Bladder microvascular endothelial cell (primary cell): ENCODE measurements at places on chromosomes 11 and 22. TPM values are rescaled to one million over a fixed set of nuclear protein-coding genes. Genes with fewer than 3 reads are reported as not detected.

SIK3 gene
- total RNA-seq = 6.0 and 18.0 TPM in 2 replicates

OR10A5 gene
- not detected in 2 replicates for total RNA-seq

STK33 gene
- total RNA-seq = 0.49 and 0.88 TPM in 2 replicates

SDHD gene
- 137 and 142 TPM in 2 replicates for total RNA-seq

GNAZ gene
- total RNA-seq = 0.32 and 0.57 TPM in 2 replicates

ZNF143 gene
- 21.7 and 37.8 TPM in 2 replicates for total RNA-seq

SYT13 gene
- total RNA-seq = 0.06 TPM in 1 of 2 replicates, not detected in the other

APOL1 gene
- total RNA-seq = 54.8 and 58.3 TPM in 2 replicates

IGLL5 gene
- not detected in 2 replicates for total RNA-seq

TEX12 gene
- total RNA-seq = not detected in 2 replicates

SAA4 gene
- total RNA-seq = not detected in 2 replicates

TMPRSS6 gene
- total RNA-seq = not detected in 2 replicates

FXYD2 gene
- total RNA-seq = 0.31 and 0.32 TPM in 2 replicates

NCF4 gene
- not detected in 2 replicates for total RNA-seq

GGT5 gene
- total RNA-seq = 2.8 and 4.0 TPM in 2 replicates

SLN gene
- total RNA-seq = not detected in 2 replicates

OR8K5 gene
- not detected in 2 replicates for total RNA-seq

OR8G1 gene
- total RNA-seq = not detected in 2 replicates

POU2AF1 gene
- total RNA-seq = not detected in 2 replicates

ACRV1 gene
- total RNA-seq = not detected in 2 replicates

PRG3 gene
- not detected in 2 replicates for total RNA-seq

CASP12 gene
- total RNA-seq = 3.7 and 7.4 TPM in 2 replicates

KCNJ1 gene
- total RNA-seq = under 0.01 and 0.06 TPM in 2 replicates

PHOX2A gene
- not detected in 2 replicates for total RNA-seq

PTPN5 gene
- total RNA-seq = not detected in 2 replicates

MAP6 gene
- 0.06 and 0.32 TPM in 2 replicates for total RNA-seq

RAG2 gene
- total RNA-seq = not detected in 2 replicates

CCDC89 gene
- 0.13 and 0.32 TPM in 2 replicates for total RNA-seq

C11orf16 gene
- total RNA-seq = not detected in 2 replicates

C11orf91 gene
- total RNA-seq = not detected in 2 replicates

PHETA2 gene
- 14.4 and 28.8 TPM in 2 replicates for total RNA-seq

OR5W2 gene
- total RNA-seq = not detected in 2 replicates

KIF18A gene
- 10.4 and 11.8 TPM in 2 replicates for total RNA-seq

CD3G gene
- total RNA-seq = not detected in 2 replicates

IL17RA gene
- total RNA-seq = 4.8 and 5.2 TPM in 2 replicates

TRIM34 gene
- 10.0 and 14.7 TPM in 2 replicates for total RNA-seq

FAM83F gene
- under 0.01 TPM in 1 of 2 replicates, not detected in the other for total RNA-seq

MISFA gene
- under 0.01 and 0.82 TPM in 2 replicates for total RNA-seq

GAL gene
- total RNA-seq = 0.19 TPM in 1 of 2 replicates, not detected in the other

PLEKHA7 gene
- total RNA-seq = 0.32 and 9.8 TPM in 2 replicates

LARGE2 gene
- not detected in 2 replicates for total RNA-seq

KRTAP5-7 gene
- total RNA-seq = 0.16 TPM in 1 of 2 replicates, not detected in the other

DTX4 gene
- total RNA-seq = 0.32 and 68.3 TPM in 2 replicates

WT1 gene
- not detected in 2 replicates for total RNA-seq

NECTIN1 gene
- total RNA-seq = 1.9 and 5.2 TPM in 2 replicates

SYT7 gene
- 0.94 and 0.97 TPM in 2 replicates for total RNA-seq

SBF1 gene
- 33.2 and 63.9 TPM in 2 replicates for total RNA-seq

CEP126 gene
- 0.32 and 0.38 TPM in 2 replicates for total RNA-seq

MRGPRE gene
- total RNA-seq = not detected in 2 replicates

NFAM1 gene
- total RNA-seq = not detected in 2 replicates

KCNJ4 gene
- total RNA-seq = not detected in 2 replicates

TRPM5 gene
- not detected in 2 replicates for total RNA-seq

PNPLA3 gene
- total RNA-seq = 0.49 and 1.7 TPM in 2 replicates

CNGA4 gene
- total RNA-seq = not detected in 2 replicates

KCNJ5 gene
- total RNA-seq = 0.16 TPM in 1 of 2 replicates, not detected in the other

THY1 gene
- total RNA-seq = 0.44 and 2.1 TPM in 2 replicates
